Stimulated activated CD4-positive, alpha-beta T cell treated with anti-CD3 and anti-CD28 coated beads, Interleukin-15, amount 100 ng/mL, for 24 hours (primary cell): ENCODE measurements at places on chromosomes 16 and 17.

DNA sequence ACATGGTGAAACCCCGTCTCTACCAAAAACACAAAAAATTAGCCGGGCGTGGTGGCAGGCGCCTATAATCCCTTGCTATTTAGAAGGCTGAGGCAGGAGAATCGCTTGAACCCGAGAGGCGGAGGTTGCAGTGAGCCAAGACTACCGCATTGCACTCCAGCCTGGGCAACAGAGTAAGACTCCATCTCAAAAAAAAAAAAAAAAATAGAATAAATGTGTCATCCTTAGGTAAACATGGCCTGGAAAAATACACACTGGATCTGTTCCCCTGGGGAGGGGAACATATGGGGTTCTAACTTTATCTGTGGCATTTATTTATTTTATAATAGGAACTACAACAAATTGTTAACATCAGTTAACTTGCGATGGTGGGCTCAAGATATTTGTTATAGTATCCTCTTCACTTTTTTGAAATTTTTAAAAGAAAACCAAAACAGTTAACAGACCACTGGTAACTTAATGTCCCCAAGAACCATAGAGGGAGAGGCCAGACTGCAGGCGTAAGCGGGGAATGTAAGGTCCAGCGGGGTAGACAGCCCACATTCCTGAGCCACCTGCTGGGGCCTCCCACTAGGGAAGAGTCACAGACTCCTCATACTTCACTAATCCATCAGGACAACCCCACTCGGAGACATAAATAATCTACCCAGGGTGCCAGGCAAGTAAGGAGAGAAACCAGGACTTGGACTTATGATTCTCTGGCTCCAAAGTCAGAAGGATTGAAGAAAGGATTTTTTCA is 12.5 kb upstream of the TXNDC11 start:
- no peak for DNase-seq

- no peak for DNase-seq
Measured at GRCh38 chr16:48432136-48432535, 46.9 kb upstream of the SIAH1 start.

- DNase-seq = no peak
Measured at GRCh38 chr16:65919145-65919985, 447.1 kb upstream of the CDH5 start.

- DNase-seq = no peak
Measured at GRCh38 chr17:44074231-44074910, 3.8 kb downstream of the G6PC3 start.

GRCh38 chr17:34725725-34726124 is 146.3 kb downstream of the TMEM132E start:
- no peak for DNase-seq

GRCh38 chr17:47684535-47685193 is 9.3 kb upstream of the TBKBP1 start:
- DNase-seq = no peak

DNA sequence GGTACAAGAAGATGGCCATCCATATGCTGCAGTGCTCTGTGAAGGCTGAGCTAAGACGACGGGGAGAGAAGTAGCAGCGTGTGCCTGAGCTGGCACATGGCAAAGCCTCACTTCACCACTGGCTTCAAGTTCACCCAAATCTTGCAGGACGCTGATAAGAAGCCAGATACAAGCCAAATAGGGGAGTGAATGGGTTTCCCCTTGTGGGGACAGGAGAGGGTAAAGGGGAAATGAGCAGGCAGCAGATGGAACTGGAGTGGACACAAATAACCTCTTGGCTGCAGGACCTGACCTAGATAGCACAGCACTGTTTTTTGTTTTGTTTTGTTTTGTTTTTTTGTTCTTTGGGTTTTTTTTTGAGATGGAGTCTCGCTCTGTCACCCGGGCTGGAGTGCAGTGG is 21.0 kb upstream of the PITPNA start:
- no peak for DNase-seq

- DNase-seq = peak; percentile 98
Measured at GRCh38 chr17:81833160-81833920, at the start of gene MCRIP1. Gene MCRIP1, minus strand, starts transcription at chr17:81833291. Its CDS starts 8,785 bp downstream, at chr17:81824506.

DNA sequence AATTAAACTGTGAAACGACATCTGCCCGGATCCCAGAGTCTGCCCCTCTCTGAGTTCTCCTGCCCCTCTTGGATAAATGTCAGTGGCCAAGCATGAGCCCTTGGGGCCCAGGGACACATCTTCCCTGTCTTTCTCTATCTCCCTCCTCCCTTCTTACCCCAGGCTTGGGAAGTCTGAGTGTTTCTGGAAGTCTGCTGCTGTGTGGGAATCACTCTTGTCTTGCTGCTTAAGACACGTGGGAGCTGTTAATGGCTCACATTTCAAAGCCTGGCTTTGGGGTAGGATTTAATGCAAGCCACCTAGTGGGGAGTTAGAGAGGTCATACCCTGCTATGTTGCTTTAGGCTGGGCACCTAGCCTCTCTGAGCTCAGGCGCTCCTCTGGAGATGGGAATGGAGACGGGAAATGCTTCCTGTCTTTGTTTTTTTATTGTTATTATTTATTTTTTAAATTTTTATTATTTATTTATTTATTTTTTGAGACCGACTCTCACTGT is 218.5 kb upstream of the CIBAR2 start:
- DNase-seq = no peak

- DNase-seq = no peak
Measured at GRCh38 chr17:17741349-17742023, 60.2 kb downstream of the RAI1 start.

DNA sequence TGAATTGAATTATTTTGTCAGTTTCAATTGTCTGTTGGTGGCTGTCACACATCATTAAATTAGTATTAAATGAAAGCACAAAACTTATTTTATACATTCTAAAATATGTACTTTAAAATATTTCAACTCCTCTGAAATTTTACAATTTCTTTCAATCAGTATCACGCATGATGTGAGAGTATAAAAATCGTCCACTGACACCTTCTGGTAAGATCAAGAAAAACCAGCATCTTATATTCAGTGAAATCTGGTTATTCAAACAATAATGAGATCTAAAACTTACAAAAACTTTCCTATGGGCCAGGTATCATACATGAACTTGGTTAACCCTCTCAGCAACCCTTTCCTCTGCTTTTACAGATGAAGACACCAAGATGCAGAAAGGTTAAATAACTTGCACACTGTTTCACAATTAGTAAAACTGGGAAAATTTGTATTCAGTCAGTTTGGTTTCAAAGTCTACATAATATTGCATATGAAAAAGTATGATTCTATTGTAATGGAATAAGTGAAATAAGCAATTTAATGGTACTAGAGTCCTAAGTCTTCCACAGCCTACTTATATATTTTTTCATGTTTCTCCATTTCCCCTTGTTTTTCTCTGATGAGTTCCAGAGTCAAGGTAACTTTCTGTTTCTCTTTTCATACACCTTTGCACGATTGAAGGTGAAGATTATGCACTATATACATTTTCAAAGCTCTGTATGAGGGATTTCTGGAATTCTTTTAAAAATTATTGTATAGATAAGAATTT is 58.7 kb downstream of the EFCAB5 start:
- no peak for DNase-seq

DNA sequence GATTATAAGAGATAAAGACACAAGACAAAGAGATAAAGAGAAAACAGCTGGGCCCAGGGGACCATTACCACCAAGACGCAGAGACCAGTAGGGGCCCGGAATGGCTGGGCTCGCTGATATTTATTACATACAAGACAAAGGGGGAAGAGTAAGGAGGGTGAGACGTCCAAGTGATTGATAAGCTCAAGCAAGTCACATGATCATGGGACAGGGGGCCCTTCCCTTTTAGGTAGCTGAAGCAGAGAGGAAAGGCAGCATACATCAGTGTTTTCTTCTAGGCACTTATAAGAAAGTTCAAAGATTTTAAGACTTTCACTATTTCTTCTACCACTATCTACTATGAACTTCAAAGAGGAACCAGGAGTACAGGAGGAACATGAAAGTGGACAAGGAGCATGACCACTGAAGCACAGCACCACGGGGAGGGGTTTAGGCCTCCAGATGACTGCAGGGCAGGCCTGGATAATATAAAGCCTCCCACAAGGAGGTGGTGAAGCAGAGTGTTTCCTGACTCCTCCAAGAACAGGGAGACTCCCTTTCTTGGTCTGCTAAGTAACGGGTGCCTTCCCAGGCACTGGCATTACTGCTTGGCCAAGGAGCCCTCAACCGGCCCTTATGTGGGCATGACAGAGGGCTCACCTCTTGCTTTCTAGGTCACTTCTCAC is 63.9 kb upstream of the ARL4D start:
- no peak for DNase-seq

DNA sequence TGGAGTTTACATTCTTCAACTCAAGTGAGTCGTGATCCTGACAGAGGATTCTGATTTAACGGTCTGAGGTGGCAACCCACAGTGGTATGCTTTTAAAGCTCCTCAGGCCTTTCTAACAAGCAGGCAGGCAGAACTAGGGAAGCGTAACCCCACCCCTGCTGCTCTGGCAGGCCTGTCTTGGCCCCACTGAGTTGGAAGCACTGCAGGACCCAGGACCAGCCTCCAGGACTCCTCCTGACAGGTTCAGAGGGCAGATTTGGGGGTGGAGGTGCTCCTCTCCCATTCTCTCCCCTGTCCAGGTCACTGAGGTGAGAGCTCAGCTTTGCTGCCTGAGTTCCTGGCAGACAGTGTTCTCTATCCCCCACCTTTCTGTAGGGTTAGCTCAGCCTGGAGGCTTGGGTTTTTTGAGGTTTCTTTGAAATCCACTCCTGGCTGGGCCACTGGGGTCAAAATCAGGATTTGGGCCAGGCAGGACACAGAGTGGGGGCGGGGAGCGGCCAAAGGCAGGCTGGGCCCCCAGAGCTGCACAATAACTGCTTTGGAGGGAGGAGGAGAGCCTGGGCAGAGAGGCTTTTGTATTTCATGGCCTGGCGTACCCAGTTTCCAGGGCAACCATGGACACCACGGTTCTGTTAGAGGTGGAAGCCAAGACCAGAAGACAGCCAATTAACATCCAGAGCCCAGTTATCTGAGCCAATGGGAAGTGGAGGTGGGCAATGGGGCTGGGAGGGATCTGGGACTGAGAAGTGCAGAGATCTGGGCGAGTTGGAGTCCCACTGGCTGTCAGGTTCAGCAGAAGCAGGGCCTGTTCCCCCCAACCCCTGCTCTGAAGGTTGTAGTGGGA is 9.5 kb downstream of the MRPL27 start:
- no peak for DNase-seq

- no peak for DNase-seq
Measured at GRCh38 chr17:75945211-75945610, 4.4 kb upstream of the FBF1 start.

DNA sequence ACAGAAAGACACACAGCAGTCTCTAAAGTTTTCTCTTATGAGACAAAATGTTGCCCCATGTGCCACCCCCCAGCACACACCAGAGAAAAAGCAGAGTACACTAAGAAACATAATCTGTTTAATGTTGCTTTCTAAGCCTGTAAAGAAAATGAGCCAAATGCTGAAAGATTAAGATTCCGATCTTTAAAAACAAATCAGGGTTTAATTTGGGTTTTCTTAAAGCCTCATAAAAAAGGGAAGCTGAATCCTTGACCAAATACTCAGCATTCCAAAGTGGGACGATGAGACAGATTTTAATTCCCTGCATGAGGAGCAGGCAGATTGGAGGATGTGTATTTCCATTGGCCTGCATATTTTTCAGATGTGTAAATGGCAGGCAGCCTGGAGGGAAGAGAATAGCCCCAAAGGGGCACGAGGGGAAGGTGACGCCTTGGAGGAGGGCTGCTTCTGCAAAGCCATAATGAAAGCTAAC is 118.4 kb downstream of the COPRS start:
- no peak for DNase-seq
